Mesangial cell (primary cell): ENCODE measurements at places on chromosomes 11 and 22. TPM values are rescaled to one million over a fixed set of nuclear protein-coding genes. Genes with fewer than 3 reads are reported as not detected.

The MS4A4A gene
- total RNA-seq, result not detected in 2 replicates

The CARD18 gene
- not detected in 2 replicates for total RNA-seq

The LMO2 gene
- total RNA-seq, result 0.51 and 1.1 TPM in 2 replicates

The RIMBP3C gene
- total RNA-seq, result 0.13 and 0.33 TPM in 2 replicates

The SPDYC gene
- total RNA-seq, result not detected in 2 replicates

The TTC28 gene
- total RNA-seq, result 13.9 and 28.9 TPM in 2 replicates

The SOX6 gene
- total RNA-seq, result 0.33 and 9.3 TPM in 2 replicates

The C11orf58 gene
- total RNA-seq, result 68.1 and 91.3 TPM in 2 replicates

The RAG2 gene
- not detected in 2 replicates for total RNA-seq

The FOLR2 gene
- not detected in 2 replicates for total RNA-seq

The UPB1 gene
- total RNA-seq, result 0.16 and 0.38 TPM in 2 replicates

The OR8G5 gene
- total RNA-seq, result not detected in 2 replicates

The APOL6 gene
- total RNA-seq, result 4.4 and 9.0 TPM in 2 replicates

The PARVG gene
- under 0.01 TPM in 1 of 2 replicates, not detected in the other for total RNA-seq

The OR51B5 gene
- not detected in 2 replicates for total RNA-seq

The APOC3 gene
- not detected in 2 replicates for total RNA-seq

The ANGPTL5 gene
- not detected in 2 replicates for total RNA-seq

The VWCE gene
- 0.49 and 2.2 TPM in 2 replicates for total RNA-seq

The SERPING1 gene
- 5.1 and 28.6 TPM in 2 replicates for total RNA-seq

The ALDH3B1 gene
- total RNA-seq, result 7.5 and 55.3 TPM in 2 replicates

The PIH1D2 gene
- total RNA-seq, result 0.51 and 0.98 TPM in 2 replicates
